Type B pancreatic cell (in vitro differentiated cells): ENCODE measurements at places on chromosomes 3 and 15.
A peak's percentile ranks its signal among the peaks of the same experiment; 100 is the strongest.

DNA sequence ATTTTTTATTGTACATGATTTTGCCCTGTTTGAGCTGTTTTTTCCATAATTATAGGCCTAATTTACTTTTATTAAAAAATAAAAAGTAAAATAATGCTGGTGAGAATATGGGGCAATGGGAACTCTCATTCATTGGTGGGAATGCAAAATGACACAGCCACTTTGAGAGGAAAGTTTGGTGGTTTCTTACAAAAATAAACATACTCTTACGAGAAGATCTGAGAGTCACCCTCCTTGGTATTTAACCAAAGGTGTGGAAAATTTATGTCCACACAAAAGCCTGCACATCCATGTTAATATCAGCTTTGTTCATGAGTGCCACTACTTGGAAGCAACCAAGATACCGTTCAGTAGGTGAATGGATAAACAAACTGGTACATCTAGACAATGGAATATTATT is 9.8 kb downstream of the MUC13 start:
- DNase-seq = no peak

- no peak for DNase-seq
Observed at GRCh38 chr3:189637750-189638149, 6.6 kb downstream of the TP63 start.

- no peak for DNase-seq
Observed at GRCh38 chr3:69200384-69201068, 78.1 kb upstream of the LMOD3 start.

DNA sequence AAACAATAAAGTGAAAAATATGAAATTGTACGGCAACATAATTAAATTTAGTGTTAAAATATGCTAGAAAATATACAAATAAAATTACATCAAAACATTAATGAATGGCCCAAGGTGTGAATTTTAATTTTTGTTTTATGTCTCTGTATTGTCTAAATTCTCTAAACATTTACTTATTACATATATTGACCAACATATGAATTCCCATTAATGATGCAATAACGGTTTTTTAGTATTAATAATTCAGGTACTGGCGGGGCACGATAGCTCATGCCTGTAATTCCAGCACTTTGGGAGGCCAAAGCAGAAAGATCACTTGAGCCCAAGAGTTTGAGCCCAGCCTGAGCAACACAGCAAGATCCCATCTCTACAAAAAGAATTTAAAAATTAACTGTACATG is 20.6 kb upstream of the XRN1 start:
- DNase-seq = no peak

GRCh38 chr15:66948294-66948693 is 117.1 kb upstream of the SMAD3 start:
- no peak for DNase-seq

GRCh38 chr3:76387000-76387399 is 601.7 kb upstream of the ZNF717 start:
- no peak for DNase-seq

DNA sequence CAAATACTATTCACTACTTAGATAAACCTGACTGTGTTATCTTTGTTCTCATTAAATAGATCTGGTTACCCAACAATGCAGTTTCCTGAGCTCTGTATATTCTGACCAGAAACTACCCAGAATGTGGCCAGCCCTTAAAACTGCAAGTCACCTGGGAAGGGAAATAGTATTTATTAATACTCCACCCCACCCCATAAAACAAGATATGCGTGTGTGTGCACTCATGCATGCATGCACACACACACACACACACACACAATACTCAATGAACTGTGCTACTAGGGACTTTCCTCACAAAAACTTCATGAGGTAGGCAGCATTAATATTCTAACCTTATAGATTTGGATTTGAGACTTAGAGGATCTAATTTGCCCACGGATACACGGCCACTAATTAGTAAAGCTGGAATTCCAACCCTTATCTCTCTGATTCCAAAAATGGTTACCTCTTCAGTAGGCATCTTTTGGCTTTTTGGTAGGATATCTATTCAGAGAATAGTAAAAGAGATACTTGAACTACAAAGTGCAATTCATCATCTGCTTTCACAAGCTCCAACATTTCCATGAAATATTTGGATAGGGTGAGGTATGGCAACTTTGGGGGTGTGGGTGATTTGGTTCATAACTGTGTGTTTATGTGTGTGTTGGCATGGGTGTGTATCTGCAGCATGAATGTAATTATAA is 197.0 kb upstream of the CFAP20DC start:
- no peak for DNase-seq

GRCh38 chr3:44923632-44924456 is 49.4 kb downstream of the TGM4 start:
- no peak for DNase-seq

DNA sequence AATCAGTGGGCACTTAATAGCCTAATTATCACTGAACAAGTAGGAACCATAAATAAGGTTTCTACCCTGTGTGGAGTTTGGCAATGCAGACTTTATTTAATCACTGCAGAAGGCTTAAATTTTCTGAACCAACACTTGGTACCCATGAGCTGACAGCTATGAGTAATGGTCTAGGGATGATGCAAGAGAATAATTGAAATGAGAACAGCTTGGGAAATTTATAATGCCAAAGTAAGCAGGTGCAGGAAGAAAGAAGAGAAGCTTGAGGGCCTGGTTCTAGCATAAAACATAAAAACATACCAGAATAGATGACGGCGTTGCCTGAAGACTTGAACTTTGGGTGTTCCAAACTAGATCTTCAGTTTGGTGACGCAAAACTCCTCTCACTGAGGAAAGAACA is 67.0 kb downstream of the IMPG2 start:
- no peak for DNase-seq

DNA sequence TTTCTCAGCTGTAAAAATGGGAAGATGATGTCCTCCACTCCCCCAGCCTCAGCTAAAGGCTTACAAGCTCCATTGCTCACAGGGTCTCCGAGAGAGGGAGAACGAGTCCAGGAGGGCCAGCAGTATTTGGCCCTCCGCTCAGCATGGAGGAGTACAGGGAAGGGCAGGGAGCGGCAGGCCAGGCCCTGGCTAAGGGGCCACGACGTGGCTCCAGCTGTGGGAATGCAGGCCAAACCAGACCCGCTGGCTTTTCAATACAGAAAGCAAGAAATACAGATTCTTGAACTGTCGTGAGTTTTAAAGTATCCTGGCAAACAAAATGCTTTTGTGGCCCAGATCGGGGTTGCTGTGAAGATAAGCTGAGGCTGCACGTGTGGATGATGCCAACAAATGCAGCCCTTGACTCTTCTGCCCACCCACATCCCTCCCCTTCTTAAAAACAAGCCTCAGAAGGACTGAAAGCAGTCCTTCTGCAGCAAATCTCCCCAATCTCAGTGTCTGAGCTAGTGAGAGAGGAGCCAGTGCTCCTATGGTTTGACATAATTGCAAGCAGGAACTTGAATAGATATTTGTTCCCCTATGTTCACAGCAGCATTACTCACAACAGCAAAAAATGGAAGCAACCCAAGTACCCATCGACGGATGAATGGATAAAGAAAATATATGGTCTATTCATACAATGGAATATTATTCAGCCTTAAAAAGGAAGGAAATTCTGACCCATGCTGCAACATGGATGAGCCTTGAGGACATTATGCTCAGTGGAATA is 18.5 kb upstream of the FBLN2 start:
- DNase-seq = no peak

GRCh38 chr3:39025222-39025970 is 26.3 kb downstream of the SCN11A start:
- no peak for DNase-seq

DNA sequence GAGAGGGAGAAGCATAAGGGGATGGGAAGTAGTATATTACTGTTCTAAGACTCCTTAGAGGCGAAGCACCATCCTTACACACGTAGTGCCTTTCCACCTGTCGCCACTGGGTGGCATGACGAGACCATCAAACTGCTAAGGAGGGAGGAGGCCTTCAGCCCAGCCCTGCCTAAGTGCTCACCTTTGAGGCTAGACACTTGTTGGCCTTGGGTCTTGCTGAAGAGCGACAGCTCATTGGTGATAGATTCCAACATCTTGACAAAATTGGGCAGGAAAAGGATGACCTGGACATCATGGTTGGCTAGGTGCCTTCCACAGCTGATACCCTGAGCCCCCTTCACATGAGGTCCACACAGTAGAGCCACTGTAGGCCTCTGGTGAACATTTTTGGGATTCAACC is 19.6 kb downstream of the CLK3 start:
- DNase-seq = no peak

GRCh38 chr3:157327018-157327417 is 109.6 kb upstream of the PTX3 start:
- DNase-seq = no peak

DNA sequence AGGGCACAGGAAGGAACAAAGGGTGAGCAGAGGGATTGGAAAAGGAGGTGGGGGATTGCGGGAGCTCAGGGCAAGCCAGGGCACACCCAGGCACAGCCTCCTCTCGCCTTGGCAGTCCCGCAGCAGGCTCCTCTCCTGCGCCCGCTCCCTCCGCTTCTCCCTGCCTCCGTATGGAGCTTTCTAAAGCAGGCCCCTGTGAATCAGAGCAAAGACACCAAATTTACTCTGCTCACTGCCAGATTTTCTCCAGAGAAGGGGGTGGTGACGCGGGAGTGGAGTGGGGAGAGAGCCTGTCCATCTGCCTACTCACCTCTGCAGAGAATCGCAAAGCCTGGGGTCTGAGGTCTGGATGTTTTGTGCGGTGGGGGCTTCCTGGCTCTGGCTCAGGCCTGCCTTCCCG is 20.0 kb downstream of the ATP2B2 start:
- DNase-seq = no peak

DNA sequence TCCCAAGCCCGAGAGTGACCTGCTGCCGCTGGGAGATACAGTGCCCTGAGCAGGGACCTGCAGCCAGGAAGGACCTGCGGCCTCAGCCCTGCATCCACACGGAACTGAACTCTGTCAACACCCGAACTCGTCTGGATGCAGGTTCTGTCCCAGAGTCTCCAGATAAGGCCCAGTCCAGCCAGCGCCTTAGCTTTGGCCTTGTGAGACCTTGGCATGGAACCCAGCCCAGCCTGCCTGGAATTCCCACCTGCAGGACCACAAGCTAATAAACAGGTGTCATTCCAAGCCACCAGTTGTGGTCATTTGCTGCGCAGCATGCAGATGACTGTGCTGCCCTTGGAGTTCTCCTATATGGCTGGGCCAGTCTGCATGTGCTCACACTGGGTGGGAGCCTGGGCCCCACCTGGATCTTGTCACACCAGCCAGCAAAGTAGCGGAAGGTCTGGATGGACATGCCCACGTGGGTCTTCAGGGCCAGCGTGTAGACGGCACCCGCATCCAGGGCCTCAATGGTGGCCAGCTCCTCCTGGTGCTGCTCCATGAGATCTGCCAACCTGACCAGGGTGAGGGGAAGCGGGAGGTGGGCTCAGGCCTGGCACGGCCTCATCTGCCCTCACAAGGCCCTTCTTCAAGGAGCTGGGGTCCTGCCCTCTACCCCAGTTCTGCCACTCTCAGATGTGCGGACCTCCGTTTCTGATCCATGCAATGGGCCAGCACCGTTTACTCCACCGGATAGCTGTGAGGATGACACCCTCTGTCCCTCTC is 47.2 kb upstream of the SLC41A3 start:
- DNase-seq = peak; percentile 59

- DNase-seq = no peak
Observed at GRCh38 chr3:10157031-10157430, 7.7 kb upstream of the IRAK2 start.

DNA sequence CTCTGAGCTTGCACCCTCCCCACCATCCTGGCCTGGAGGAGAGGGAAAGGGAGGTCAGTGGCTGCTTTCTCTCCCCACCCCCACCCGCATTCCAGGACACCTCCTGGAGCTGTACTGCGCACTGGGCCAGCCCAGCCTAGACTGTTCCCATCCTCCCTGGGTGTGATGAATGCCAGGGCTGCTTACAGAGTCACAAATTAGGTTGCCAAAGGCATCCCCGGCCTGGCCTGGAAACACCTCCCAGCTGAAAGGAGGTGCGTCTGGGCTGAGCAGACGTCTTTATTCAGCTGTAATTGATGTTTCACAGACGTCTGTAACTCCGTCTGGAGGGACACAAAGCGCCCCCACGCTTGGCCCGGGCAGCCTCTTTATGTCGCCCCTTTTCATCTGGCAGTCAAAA is 47.6 kb downstream of the RHCG start:
- no peak for DNase-seq

DNA sequence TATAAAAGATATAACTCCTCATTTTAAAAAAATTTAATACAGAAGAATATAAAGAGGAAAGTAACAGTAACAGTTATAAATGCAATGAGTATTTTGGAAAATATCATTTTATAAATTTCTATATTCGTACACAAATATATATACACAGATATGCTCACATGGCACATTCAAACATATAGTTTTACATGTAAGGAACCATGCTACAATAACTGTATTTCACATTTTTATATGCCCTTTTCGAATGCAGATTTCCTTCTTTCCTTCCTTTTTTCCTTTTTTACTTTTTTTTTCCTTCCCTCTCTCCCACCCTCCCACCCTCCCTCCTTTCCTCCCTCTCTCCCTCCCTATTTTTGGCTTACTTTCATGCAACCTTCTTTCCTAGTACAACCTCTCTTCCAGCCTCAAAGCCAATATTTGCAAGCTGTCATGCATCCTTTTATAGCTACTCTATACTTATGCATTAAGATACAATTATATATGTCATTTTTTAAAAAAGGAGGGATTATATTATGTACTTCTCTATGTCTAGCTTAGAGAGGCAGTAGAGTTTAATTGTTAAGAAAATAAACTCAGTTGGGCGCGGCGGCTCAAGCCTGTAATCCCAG is 830.5 kb downstream of the IGSF11 start:
- DNase-seq = no peak

DNA sequence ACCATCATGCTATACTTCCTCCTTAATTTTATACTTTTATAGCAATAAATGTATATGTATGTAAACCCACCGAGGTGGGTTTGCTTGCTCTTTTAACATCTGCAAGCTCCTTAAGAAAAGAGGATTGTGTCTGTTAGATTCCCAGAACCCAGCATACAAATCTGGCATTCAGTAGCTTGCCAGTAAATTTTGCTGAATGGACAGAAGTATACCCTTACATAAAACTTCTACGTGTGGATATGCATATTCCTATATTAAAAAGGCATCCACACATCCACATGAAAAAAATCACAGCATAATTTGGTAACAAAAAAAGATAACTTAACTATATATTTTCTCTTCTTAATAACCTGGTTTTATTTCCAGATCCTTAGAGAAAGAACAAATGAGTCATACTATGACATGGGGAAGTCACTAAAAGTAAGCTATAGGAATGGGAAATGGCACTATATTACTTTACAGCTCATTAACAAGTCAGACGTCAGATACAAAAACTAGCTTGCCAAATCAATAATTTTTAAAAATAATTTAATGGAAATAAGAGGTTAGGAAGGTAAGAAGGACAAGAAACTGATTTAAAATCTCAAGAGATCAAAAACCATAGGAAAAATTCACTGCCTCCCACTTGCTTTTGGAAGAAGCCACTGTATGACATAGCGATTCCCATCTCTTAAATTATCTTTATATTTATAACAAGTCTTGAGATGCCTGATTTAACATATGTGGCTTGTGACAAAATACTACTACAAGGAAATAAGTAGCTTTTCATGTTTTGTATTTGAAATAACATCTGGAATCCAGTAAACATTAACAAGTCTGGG is 68.7 kb downstream of the SUMF1 start:
- no peak for DNase-seq
